ENCODE measurements at places on chromosomes 3 and 15.

GRCh38 chr3:83683937-83684598 is 1274.7 kb upstream of the CADM2 start:
- no peak for DNase-seq

DNA sequence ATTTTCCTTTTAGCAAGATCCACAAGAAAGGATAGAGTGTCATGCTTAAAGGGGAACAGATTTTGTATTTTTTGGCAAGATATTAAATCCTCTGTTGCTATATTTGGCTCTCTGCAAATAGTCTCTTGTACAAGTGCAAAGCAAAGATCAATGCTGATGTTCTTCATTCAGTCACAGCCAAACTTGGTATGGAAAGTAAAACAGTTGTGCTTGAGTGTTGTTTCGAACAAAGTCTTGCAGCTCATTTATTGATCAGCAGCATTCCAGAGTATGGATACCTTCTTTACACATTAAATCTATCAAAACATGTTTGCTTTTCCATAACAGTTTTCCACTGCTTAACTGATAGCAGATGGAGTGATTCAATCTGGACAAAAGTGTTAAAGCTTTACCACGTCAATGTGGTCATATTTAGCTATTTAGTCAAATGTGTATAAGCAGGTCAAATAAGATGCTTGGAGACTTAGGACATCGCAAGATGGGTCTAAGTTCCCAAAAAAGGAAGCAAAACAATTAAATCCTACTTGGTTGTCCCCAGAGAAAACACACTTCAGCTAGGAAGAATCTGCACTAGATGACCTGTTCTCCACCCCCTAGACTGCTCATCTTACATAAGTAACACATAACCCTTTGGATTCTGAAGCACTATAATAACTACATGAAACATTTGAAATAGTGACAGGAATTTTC is 52.4 kb downstream of the VGLL3 start:
- DNase-seq: no peak

DNA sequence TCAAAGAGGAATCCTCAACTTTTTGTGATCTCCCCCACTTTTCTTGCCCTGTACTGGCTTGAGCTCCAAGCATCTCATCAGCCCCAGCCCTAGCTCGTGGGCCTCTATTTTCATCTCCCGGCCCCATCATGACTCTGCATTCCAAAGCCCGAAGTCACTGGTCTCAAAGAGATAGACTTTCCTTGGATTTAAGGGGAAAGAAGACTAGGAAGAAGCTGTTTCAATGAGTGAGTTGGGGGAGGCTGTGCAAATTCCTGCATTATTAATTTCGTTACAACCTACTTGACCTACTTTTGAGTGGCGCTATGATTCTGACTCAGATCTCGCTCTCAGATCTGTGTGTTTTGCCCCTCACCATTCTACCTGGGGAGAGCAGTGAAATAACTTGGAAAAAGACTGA is 266.6 kb upstream of the TBL1XR1 start:
- DNase-seq: no peak

GRCh38 chr3:195250473-195251251 is 20.3 kb downstream of the XXYLT1 start:
- DNase-seq: no peak

- no peak for DNase-seq
These were observed 8.9 kb downstream of the KLHL6 start for GRCh38 chr3:183546625-183547024.

DNA sequence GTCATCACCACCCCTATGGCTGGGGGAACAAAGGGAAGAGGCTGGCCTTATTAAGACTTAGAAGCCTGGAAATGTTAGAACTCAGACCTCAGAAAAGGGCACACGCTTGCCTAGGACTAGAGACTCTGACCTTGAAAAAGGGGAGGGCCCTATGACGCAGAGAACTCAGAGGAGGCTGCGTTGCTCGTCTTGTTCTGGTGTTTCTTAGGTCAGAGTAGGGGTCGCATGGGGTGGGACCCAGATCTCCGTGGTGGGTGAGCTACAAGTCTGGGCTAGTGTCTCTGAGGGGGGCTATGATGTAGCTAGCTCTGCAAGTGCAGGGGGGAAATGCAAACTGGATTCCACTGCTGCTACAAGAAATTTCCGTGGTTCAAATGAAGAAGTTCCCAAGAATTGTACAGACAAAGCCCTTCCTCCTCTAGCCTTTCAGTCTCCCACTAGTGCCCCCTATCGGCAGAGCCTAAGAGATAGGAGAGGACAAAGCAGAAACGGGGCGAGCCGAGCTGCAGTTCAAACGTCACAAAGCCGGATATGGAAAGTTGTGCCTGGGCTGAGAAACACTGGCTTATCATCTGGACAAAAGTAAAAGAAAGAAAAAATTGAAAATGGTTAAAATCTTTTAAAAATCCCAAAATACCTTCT is 392.9 kb upstream of the ROBO2 start:
- no peak for DNase-seq

- no peak for DNase-seq
These were observed 26.7 kb downstream of the KCNMB2 start for GRCh38 chr3:178562947-178563232.

DNA sequence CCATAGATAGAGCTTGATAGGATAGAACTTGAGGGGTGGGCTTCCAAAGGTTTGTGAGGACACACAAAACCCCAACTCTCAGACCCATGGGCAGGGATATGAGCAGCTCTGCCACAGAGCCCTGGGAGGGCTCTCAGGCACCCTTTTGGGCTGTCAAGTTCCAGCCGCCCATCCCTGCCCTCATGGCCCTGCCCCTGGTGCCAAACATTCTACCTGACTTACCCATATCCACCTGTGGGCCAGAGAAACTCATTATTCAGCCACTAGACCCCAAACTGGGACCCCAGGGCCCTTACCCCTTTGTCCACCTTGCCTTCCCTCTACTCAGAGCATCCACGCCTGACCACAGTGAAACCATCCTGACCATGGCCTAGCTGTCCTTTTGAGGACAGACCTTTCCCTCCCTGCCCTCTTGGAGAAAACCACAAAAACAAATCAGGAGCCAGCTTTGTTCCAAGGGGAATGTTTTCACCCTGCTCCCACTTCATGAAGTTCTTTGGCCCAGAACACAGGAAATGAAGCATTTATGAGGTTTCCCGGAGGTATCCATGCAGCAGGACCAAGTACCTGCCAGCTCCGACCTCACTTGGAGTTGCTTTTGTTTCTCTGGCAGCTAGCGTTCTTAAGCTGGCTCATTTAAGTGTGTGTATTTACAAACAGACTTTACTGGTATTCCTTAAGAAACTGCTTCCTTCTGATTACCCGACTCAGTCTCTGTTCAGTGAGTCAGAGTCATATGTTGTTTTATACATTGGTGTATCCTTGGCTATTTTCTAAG is 34.2 kb upstream of the GALNT15 start:
- no peak for DNase-seq

- no peak for DNase-seq
These were observed 1.3 kb upstream of the ETV5 start for GRCh38 chr3:186109897-186110803.

GRCh38 chr15:91782221-91782620 is 71.3 kb upstream of the SLCO3A1 start:
- no peak for DNase-seq

DNA sequence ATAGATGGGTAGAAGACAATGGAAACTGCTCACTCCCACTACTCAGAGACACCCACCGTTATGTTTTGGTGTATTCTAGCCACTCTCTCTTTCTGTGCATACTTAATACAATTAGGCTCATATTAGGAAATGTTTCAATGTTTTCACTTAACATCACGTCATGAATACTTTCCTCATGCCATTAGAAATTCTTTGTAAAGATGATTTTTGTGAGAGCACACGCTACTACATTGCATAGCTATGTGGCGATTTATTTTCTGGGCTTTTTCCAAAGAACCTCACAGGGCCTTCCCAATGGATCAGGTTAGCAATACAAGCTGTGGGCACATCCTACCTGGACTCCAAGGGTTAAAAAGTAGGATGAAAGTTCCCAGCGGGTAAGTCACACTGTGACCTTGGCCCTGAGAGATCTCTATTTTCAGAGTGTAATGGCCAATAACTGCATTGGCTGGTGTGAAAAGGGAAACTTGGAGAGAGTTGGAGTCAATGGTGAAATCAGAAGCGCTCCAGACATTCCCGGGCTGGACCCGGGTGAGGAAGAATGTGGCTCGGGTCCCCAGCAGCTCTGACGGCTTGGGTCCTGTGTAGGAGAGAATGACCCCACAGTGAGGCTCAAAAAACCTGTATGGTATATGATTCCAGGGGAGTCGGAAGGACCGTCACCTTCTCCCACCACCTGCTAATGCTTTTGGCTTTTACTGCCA is 25.8 kb upstream of the TGM5 start:
- no peak for DNase-seq

DNA sequence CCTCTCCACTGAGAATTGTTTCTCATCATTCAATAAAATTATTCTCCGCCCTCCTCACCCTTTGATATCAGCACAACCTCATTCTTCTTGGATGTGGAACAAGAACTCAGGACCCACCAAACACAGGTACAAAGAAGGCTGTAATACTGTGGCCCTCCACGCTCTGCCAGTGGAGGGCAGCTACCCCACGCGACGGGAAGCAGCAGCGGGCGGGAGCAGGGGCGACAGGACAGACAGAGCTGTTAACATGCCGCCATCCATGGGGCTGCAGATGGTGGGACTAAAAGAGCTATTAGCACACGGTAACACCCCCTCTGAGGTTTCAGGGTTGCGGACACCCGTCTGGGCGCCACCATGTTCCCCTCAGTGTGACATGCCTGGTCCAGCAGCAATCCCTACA is 37.5 kb downstream of the EMC4 start:
- DNase-seq: no peak

DNA sequence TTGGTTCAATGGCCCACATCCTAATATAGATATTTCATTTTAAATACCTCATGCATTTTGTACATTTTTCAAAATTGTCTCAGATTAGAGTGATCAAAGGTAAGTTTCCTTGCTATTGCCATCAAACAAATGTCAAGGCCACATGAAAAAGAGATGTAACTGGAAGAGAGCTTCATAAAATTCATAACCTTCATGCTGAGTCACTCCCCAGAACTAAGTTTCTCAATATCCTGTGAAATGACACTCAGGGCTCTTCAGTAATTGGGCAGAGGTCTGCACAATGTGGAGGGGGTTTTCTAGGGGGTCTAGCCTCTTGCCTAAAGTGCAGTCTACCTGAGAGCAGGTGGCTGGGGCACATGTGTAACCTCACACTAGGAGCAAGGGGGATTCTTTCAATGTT is 152.2 kb upstream of the SLC2A2 start:
- no peak for DNase-seq

- no peak for DNase-seq
These were observed 22.5 kb upstream of the AQP9 start for GRCh38 chr15:58115692-58116091.

- DNase-seq: no peak
These were observed 109.2 kb downstream of the EPHB1 start for GRCh38 chr3:134904241-134904771.

- DNase-seq: no peak
These were observed 5.7 kb upstream of the CNTN6 start for GRCh38 chr3:1087066-1087560.

GRCh38 chr3:48662753-48663488 is at the start of gene CELSR3:
CELSR3 (minus strand) TSS chr3:48662886; CDS start chr3:48662634, 252 bp downstream.
- no peak for DNase-seq

- DNase-seq: peak; percentile 28
These were observed 5.8 kb downstream of the ZNF80 start for GRCh38 chr3:114231616-114232015.

DNA sequence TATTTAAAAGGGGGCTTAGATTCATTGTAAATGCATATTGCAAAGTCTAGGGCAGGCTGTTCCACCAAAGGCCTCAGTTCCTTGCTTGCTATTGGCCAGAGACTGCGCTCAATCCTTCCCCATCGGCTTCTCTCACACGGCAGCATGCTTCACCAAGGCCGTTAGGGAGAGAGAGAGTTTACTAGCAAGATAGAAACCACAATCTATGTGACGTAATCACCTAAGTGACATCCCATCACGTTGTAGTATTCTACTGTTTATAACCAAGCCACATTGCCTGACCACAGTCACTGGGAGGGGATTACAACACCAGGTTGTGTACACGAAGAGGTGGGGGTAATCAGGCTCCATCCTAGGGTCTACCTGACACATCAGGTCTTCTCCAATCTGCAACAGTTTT is 16.0 kb upstream of the NPAP1 start:
- no peak for DNase-seq

- DNase-seq: no peak
These were observed 184.2 kb upstream of the TPM1 start for GRCh38 chr15:62858343-62858742.

All from naive thymus-derived CD8-positive, alpha-beta T cell (primary cell).